ENCODE measurements at places on chromosomes 7 and 10. TPM values are rescaled to one million over a fixed set of nuclear protein-coding genes. Genes with fewer than 3 reads are reported as not detected.

Gene LIPN
- total RNA-seq: not detected

DNA sequence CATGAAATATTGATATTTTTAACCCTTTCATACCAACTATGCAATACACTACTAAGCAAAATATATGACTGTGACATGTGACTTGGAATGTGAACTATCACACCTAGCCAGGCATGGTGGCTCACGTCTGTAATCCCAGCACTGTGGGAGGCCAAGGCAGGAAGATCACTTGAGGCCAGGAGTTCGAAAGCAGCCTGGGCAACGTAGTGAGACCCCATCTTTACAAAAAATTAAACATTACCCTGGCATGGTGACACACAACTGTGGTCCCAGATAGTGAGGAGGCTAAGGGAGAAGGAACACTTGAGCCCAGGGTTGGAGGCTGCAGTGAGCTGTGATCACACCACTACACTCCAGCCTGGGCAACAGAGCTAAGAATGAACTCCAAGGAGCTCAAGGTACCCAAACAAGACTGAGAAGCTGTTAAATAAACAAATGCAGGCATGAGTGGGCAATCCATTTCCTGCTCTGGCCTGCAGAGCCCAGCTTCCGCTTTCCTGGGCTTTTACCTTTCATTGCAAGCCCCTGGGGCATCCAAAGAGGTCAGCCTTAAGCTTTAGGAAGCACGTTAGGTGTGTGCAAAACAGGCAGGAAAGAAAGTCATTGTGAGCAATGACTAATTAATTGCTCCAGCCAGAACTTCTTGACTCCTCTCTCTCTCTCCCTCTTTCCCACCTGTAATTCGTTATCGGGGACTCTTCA lies 162.1 kb upstream of the FOXK1 start:
- DNase-seq: no peak

GRCh38 chr10:69956741-69957230 lies 95.9 kb upstream of the MACROH2A2 start:
- no peak for DNase-seq

Gene AZGP1
- total RNA-seq: not detected

Gene GNAT3
- total RNA-seq: not detected

DNA sequence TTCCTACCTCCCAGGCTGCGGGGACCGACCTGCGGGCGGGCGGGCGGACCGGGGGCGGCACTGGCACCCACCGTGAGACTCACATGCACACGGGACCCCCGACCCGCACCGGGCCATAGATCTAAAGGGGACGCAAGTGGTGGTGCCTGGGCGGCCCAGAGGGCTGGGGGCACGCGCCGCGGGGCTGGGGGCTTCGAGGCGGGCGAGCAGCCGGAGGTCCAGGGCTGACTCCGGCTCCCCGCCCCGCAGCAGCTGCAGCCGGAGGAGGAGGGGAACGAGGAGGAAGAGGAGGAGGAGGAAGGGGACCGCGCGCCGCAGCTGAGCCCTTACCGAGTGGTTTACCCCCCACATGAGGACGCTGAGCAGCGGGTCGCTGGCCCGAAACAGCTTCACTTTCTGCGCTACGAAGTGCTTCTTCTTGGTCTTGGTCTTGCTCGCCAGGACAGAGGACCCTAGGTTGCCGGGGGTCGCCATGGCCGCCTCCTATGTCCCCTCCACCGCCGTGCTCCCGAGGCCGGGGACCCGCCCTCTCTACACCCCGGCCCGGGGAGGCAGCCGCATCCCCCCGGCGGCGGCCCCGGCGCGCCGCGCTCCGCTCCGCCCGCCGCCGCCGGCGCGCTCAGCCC lies 412 bp downstream of the PIP4K2A start:
- DNase-seq: peak; percentile 29

Gene RARRES2
- 139 TPM for total RNA-seq

Gene CTNNA3
- total RNA-seq: not detected

- peak; percentile 64 for DNase-seq
Measured at GRCh38 chr7:17611611-17612010, 313.2 kb downstream of the AHR start.

DNA sequence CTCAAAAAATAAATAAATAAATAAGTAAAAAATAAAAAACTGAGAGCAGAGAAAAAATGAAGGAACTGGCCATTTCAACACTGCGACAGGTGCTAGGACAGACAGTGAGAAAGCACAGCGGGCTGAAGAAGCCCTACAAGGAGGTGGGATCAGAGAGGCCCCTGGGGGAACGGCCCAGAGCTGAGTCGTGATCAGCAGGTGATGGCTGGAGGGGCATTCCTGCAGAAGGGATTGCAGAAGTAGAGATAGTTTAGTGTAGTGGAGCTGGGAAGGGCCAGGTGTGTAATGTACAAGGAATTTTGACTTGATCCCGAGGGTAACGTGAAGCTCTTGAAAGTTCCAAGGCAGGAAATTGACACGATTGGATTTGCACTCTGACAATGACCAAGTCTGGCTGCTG lies 112.1 kb downstream of the CUL2 start:
- DNase-seq: no peak

All from fibroblast of villous mesenchyme (primary cell).